ENCODE measurements at places on chromosomes 13 and 19.
A peak's percentile ranks its signal among the peaks of the same experiment; 100 is the strongest.

GRCh38 chr19:30378701-30379100 lies 6.5 kb downstream of the ZNF536 start:
- DNase-seq, result no peak

DNA sequence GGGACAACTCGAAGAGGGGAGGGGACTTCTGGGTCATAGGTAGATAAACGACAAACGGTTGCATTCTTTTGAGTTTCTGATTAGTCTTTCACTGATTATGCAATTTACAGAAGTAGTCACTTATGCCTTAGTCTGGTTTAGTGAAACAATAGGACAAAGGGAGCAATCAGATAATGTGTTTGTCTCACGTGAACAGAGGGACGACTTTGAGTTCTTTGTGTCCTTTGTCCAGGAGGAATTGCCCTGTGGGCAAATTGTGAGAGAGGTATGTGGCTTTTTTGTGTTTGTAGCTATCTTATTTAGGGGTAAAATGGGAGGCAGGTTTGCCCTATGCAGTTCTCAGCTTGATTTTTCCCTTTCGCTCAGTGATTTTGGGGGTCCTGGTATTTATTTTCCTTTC lies 362.9 kb upstream of the PCDH20 start:
- no peak for DNase-seq

DNA sequence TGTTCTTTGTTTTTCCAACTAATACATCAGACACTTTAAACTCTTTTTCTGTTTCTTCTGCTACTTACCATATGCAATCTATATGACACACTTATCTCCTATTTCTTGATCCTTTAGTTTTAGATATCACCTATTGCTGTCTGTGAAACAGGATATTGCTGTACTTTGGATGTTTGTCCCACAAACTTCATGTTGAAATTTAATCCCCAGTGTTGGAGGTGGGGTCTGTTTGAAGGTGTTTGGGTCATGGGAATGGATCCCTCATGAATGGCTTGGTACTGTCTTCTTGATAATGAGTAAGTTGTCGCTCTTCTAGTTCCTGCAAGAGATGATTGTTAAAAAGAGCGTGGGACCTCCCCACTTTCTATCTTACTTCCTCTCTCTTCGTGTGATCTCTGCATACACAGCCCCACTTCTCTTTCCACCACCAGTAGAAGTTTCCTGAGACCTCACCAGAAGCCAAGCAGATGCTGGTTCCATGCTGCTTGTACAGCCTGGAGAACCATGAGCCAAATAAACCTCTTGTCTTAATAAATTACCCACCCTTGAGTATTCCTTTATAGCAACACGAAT lies 244.2 kb downstream of the NHLRC3 start:
- no peak for DNase-seq

DNA sequence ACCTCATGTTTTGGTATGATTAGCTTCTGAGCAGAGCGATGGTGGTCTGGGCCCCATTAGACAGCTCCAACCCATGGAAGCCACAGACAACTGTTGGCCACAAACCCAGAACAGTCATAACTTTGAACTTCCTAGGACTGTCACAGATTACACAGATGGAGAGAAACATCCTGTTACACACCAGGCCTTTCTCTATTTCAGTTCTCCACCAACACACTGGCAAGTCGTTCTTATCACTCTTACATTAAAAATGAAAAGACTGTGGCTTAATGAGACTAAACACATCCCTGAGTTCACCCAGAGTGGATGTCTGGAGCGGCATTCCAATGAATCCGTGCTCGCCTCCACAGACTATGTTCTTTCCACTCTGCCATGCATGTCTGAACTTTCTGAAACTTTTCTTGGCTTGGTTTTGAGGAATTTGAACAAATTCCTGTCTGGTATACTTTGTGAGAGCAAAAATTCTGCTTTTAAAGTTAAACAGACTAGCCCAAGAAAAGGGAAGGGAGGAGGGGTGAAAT lies 109.1 kb downstream of the NALCN start:
- no peak for DNase-seq

DNA sequence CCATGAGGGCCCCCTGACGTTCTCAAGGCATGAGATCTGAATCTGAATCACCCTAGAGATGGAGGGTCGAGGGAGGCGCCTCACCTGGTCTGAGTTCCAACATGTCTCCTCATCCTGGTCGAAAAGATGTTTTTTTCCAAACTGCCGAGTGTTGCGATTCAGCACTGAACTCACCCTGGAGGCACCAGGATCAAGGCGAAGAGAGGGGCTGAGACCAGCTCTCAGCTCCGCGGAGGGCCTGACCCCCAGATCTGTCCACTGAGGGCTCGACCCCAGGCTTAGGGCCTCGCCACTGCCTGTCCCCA lies 555 bp downstream of the NR2C2AP start:
- no peak for DNase-seq

DNA sequence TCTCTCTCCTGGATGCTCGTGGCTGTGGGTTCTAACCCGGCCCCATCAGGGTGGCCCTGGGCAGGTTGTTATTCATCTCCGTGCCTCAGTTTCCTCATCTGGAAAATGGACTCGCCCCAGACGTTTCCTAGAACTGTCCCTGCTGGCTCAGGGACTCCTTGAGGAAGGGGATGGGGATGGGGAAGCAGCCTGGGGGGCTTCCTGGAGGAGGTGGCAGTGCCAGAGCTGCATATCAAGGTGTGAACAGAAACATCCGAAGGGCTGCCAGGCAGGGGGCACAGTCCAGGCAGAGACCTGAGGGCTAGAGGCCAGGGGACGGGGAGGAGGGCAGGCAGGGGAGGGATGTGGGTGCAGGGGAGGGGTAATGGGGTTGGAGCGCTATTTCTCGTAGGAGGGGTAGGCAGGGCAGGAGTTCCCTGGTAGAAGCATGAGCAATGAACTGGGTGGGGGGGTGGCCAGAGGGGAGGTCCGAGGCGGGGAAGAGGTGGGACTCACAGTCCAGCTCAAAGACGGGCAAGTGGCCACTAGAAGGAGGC lies 3.6 kb upstream of the ELANE start:
- no peak for DNase-seq

DNA sequence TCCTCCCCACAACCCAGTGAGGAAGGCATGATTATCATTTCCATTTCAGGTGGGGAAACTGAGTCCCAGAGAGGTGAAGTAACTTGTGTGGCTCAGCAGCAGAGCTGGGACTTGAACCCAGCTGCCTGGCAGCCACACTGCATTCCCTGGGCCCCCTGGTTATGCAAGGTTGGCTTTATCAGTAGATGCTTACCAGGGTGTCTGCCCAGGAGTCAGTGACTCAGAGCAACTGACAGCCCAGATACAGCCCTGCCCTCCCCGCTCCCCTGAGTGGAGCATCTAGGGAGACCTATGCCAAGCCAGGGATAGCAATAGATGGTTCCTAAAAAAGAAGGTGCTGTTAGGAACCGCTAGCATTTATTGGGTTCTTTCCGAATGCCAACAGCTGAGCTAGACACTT lies 5.9 kb downstream of the IGLON5 start:
- DNase-seq, result no peak

- DNase-seq, result no peak
These were observed 34.4 kb upstream of the EPHX3 start for GRCh38 chr19:15266683-15267082.

- no peak for DNase-seq
These were observed 596.6 kb downstream of the KCTD12 start for GRCh38 chr13:76289558-76289957.

GRCh38 chr13:48370815-48371214 lies 42.1 kb downstream of the LPAR6 start:
- DNase-seq, result no peak

DNA sequence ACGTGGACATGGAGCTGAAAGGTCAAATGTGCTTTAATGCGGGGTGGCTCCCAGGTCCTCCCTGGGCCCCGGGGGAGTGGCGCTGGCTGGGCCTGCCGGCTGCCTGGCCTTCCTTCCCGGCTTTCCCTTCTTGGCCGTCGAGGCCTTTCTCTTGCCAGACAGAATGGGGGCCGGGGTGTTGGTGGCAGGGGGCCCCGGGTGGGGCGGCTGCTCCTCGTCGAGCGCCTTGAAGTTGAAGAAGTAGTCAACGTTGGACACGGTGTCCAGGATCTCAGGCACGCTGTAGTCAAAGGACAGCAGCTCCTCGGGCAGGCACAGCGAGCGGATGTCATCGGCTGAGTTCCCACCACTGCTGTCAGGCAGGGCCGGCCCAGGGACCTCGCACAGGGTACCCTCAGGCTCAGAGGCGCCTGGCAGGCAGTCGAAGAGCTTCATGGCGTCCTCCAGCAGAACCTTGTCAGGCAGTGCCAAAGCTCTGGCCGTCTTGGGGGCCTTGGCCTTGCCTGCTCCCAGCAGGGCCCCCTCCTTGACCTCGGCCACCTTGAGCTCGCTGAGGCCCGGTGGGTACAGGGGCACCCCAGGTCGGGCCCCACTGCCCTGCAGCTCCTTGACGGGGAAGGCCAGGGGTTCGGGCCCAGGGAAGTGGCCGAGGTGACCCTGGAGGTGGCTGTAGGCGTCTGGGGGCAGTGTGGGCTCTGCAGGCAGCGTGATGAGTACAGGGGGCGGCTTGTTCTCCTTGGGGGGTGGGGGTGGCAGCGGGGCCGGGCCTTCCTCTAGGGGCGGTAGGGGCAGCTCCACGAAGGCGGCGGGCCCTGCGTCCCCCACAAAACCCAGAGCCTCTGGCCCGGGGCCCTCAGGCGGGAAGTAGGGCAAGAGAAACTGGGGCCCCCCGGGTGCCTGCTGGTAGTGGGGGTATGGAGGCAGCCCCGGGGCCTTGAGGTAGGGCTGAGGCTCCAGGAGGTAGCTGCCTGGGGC lies 1.3 kb downstream of the PRR22 start:
- DNase-seq, result no peak

DNA sequence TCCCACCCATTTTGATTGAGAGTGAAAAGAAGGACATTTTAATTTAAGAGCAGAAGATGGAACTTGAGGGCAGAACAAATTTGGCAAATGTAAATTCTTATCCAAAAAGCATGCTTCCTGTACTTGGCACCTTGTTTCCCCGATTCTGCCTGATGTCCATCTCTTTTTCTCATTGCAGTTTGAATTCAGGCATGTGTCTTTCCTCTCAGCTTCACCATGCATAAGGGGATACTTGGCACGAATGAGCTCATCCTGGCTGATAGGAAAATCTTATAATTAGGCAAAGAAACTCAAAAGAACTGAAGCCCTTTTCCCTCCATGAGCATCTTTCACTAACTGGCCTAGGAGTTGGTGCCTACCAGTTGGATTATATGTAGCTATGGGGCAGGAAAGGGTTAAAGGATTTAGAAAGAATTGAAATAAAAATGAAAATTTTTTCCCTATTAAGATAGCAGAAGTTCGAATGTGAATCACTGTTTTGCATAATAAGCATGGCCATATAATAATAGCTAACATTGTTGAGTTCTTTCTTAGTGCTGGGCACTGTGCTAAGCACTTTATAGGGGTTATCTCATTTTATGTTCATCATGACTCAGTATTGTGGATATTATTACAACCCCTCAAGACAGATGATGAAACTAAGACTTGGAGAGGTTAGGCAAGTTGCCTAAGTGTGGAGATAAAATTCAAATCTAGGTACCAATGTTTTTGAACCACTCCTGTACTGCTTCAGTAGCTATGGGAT lies 386.6 kb downstream of the KCNRG start:
- no peak for DNase-seq

GRCh38 chr19:18761531-18762110 lies 29.5 kb downstream of the COMP start:
- no peak for DNase-seq

- DNase-seq, result no peak
These were observed 17.8 kb downstream of the ERFL start for GRCh38 chr19:41910240-41910991.

DNA sequence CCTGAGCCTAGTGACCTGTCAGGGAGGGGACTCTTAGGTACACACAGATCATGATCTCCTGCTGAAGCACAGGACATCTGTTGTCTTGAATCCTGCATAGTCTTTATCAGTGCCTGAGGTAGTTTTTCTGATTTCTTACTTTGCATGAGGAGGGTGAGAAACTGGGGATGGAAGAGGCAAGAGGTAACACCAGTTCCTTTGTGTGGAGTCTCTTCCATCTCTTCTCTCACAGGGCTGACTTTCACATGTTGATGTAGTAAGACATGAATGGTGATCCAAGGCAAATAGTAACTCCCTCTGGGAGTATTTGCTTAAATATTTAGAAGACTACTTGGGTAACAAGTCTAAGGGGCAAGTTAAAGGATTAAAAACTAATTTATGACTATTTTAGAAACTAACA lies 9.5 kb downstream of the NBEA start:
- no peak for DNase-seq

DNA sequence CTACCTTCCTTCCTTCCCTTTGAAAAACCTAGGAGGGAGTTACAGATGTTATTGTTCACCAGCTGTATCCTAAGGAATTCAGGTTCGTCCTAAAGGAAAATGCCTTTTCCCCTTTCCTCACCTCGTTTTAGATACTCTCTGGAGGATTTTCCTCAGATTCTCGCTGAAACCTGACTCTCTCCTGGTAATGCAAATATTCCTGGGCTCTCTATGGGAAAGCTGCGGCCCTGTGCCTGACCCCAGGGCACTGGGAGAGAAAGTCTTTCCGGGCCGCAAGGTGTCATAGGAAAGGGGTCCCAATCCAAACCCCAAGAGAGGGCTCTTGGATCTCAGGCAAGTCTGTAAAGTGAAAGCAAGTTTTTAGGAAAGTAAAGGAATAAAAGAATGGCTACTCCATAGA lies 13.1 kb upstream of the OR1M1 start:
- no peak for DNase-seq

DNA sequence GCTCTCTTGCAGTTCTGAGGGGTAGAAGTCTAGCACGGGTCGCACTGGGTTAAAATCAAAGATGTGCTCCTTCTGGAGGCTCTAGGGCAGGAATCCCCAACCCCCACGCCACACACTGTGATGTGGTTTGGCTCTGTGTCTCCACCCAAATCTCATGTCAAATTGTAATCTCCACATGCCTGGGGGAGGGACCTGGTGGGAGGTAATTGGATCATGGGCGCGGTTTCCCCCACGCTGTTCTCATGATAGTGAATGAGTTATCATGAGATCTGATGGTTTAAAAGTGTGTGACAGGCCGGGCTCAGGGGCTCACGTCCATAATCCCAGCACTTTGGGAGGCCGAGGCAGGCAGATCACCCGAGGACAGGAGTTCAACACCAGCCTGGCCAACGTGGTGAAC lies 26.6 kb upstream of the CALM3 start:
- DNase-seq, result peak; percentile 24

- DNase-seq, result no peak
These were observed 118.5 kb downstream of the ATP8A2 start for GRCh38 chr13:25490236-25490635.

- no peak for DNase-seq
These were observed 5.2 kb downstream of the PRX start for GRCh38 chr19:40407714-40408597.

DNA sequence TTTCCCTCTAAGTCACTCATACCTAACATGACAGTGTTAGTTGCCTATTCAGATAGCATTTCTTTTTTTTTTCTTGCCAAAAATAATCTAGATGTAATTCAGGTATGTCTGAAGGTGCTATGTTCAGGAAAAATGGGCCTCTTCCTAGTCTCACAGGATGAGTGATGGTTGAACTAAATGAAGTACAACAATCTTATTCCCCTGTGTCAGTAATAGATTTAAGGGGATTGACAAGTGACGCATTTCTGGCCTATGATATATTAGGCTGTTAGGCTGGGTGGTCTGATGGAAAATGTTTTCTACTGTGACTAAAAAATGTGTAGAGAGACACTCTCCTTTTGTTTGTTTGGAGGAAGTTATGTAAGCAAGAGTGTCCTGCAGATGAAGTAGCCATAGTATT lies 878.7 kb upstream of the SLITRK1 start:
- DNase-seq, result no peak

- DNase-seq, result no peak
These were observed 6.8 kb upstream of the DGKH start for GRCh38 chr13:42041684-42042035.
